NCI-H526 (cell line): ENCODE measurements at places on chromosomes 4 and X.

GRCh38 chrX:17449866-17450265 lies 74.9 kb downstream of the NHS start:
- DNase-seq = no peak

DNA sequence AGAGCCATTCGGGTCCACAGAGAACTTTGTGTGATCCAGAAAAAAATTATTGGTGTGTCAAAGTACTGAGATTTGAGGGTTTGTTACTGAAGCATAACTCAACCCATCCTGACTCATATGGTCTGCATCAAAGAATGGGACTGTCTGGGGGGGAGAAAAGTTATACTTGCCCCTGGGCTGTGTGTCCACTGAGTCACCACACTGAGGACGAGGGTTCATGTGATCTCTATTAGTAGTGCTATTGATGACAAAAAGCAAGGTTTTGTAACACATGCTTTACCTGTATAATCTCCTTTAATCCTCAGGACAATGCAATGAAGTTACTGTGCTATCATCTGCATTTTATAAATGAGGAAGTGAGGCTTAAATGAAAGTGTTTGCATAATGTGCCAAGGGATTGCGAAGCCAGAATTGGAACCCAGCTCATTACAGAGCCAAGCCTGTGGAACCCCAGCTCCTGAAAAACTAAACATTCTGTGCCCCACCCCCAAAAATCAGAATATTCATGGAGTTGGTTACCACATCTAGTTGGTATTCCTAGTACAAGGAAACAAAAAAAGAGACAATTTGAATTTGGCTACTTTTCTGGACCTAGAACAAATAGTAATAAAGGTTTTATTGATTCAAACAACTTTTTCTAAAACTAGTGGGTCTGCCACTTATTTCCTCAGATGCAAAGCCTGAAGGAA lies 31.2 kb downstream of the CCDC149 start:
- no peak for DNase-seq

- no peak for DNase-seq
Measured at GRCh38 chr4:81492606-81493230, 21.0 kb upstream of the RASGEF1B start.

DNA sequence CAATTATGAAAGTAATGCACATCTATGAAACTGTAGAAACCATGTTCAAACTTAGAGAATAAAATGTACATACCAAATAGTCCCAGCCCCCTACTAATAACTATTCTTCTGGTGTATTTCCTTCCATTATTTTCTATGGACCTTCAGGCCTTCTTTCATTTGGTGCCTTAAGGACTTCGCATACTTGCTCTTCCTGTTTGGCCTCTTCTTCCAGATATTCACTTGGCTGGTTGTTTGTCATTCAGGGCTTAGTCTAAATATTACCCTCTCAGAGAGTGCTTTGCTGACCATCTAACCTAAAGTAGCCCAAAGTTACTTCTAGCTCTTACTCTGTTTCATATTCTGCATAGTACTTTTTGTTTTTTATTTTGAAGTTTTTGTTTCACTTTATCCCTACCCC lies 70.3 kb upstream of the ARMCX2 start:
- DNase-seq = no peak

DNA sequence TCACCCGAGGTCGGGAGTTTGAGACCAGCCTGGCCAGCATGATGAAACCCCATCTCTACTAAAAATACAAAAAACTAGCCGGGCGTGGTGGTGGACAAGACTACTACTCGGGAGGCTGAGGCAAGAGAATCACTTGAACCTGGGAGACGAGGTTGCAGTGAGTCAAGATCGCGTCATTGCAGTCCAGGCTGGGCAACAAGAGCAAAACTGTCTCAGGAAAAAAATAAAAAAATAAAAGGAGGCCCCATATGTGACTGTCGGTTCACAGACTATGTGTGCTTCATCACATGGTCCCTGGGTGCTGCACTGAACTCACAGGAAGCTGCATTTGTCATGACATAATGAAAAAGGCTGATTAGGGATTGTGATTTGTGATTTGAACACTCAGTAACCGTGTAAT lies 6.4 kb downstream of the TRIML1 start:
- no peak for DNase-seq
